Left forelimb (tissue), 1 donor: ENCODE measurements at places on chromosomes 4 and X.

GRCh38 chrX:28997706-28998463 is 410.6 kb downstream of the IL1RAPL1 start:
- no peak for DNase-seq

GRCh38 chrX:640641-641040 is 10.1 kb downstream of the SHOX start:
- DNase-seq = no peak

GRCh38 chrX:131262738-131263679 is 26.1 kb downstream of the IGSF1 start:
- DNase-seq = no peak

DNA sequence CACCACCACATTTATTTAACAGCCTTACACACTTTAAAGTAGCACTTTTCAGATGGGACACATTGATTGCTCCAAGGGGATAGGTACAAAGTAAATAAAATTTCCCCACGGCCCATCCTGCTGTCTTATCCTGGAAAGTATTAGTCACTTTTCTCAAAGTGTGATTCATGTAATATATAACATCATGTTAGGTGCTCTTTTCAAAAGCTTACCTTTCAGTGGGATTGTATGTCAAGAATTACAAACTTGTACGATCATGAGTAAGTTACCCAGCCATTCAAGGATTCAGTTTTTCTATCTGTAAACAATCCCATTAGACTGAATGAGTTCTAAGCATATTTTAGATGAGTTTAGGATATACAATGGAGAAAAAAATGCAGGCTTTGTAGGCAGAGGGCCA is 876.6 kb upstream of the GRID2 start:
- no peak for DNase-seq

- no peak for DNase-seq
Observed at GRCh38 chr4:82713856-82714255, 84.7 kb downstream of the SCD5 start.

DNA sequence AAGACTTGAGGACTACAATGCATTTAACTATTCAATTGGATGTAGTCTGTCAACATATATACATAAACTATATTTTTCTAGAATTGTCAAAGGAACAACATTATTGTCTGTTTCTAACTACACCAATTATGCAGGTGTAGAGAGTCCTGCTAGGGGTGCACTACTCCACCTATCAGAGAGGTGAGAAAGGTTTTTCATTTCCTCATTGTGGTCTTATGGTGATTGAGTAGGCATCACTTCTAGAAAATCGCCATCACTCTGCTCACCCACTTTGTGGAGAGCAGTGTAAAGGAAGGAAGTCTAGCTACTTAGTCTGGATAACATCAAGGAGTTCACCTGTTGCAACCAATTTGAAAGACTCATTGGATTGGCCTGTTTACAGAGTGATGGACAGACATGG is 4.4 kb upstream of the ADH1C start:
- no peak for DNase-seq

- no peak for DNase-seq
Observed at GRCh38 chr4:138706201-138706600, 309.4 kb upstream of the NOCT start.

- no peak for DNase-seq
Observed at GRCh38 chrX:155333544-155334100, 792 bp downstream of the CLIC2 start.

- no peak for DNase-seq
Observed at GRCh38 chr4:128757712-128758111, 51.8 kb upstream of the JADE1 start.

- no peak for DNase-seq
Observed at GRCh38 chr4:79689740-79690139, 281.7 kb upstream of the GK2 start.

DNA sequence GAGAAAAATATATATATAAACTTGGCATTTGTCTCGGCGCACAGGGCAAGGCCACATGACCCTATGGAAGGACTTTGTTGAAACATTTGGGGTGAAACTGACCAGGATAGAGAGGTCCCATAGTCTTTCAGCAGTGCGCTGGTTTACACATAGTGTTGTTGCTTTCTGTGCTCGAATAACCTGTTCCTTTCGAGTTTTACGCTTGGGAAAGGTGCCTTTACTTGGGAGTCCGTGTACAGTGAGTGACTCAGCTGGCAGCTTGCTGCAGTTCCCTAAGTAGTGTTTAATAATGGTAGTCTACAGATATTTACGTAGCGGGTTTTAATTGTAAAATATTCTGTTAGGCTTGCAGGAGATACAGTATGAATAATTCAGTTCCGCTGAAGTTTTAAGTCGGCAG is 578 bp downstream of the APOOL start:
- DNase-seq = no peak

- no peak for DNase-seq
Observed at GRCh38 chr4:150624055-150624454, 42.1 kb downstream of the MAB21L2 start.

- DNase-seq = no peak
Observed at GRCh38 chrX:101347859-101348451, 587 bp downstream of the TIMM8A start.
